ENCODE measurements at places on chromosomes 16 and 17. TPM values are rescaled to one million over a fixed set of nuclear protein-coding genes. Genes with fewer than 3 reads are reported as not detected.

Gene ITFG1
- 43.4 TPM for total RNA-seq

Gene KRT17
- total RNA-seq: 0.90 TPM

Gene IGSF6
- not detected for total RNA-seq

Gene LCAT
- total RNA-seq: 8.6 TPM

Gene CFAP52
- not detected for total RNA-seq

Gene TRIM65
- 34.9 TPM for total RNA-seq

Gene VAT1L
- total RNA-seq: not detected

Gene SMIM22
- not detected for total RNA-seq

Gene ASB16
- total RNA-seq: not detected

Gene FLII
- total RNA-seq: 259 TPM

Gene GAS2L2
- total RNA-seq: 0.08 TPM

Gene CCL16
- not detected for total RNA-seq

Gene TEN1
- 26.6 TPM for total RNA-seq

Gene TOM1L1
- total RNA-seq: 39.6 TPM

Gene ITGAL
- total RNA-seq: 0.10 TPM

Gene RHBDL1
- total RNA-seq: 1.4 TPM

Gene AATK
- 0.34 TPM for total RNA-seq

Gene XAF1
- 0.24 TPM for total RNA-seq

Gene KNOP1
- total RNA-seq: 36.6 TPM

Gene GPS2
- 86.5 TPM for total RNA-seq

Gene MRPL38
- total RNA-seq: 147 TPM

Gene CD300H
- 0.43 TPM for total RNA-seq

Gene MYH8
- total RNA-seq: not detected

Gene ANKRD40CL
- total RNA-seq: not detected

Gene CRHR1
- not detected for total RNA-seq

Gene SLFN14
- total RNA-seq: not detected

Gene ZNF213
- total RNA-seq: 10.2 TPM

Gene SLC25A10
- 47.5 TPM for total RNA-seq

Gene LAT
- 4.4 TPM for total RNA-seq

Gene NHERF1
- 46.3 TPM for total RNA-seq

Gene SEZ6L2
- 20.5 TPM for total RNA-seq

Gene HOXB13
- total RNA-seq: 1.6 TPM

Gene KRTAP4-5
- total RNA-seq: not detected

Gene SOX9
- total RNA-seq: 11.2 TPM

Gene TAC4
- total RNA-seq: not detected

Gene DNAH3
- 0.07 TPM for total RNA-seq

Gene ASIC2
- 2.9 TPM for total RNA-seq

Gene CCDC47
- 147 TPM for total RNA-seq

Gene KRT39
- not detected for total RNA-seq

Gene KRTAP4-3
- not detected for total RNA-seq

Gene ZSCAN10
- total RNA-seq: not detected

Gene NRN1L
- total RNA-seq: not detected

Gene MEIOC
- total RNA-seq: 2.5 TPM

Gene ATP2C2
- 0.09 TPM for total RNA-seq

Gene KRTAP4-6
- total RNA-seq: not detected

Gene RDM1
- 2.2 TPM for total RNA-seq

Gene MAF
- 0.13 TPM for total RNA-seq

Gene SLC35G6
- not detected for total RNA-seq

Gene ADAP2
- total RNA-seq: 2.5 TPM

Gene NEUROD2
- total RNA-seq: not detected

Data from A549 treated with RU486 at 1 μM for 4 hours (cell line).